Activated T-helper 2 cell treated with anti-CD3 and anti-CD28 coated beads, Interferon-gamma antibody, Interleukin-2, Interleukin-4, amounts not matched to agents 10 μg/mL and 5 μg/mL and 100 μg/mL, durations not matched to agents 14 hours and 24 hours and 36 hours (primary cell): ENCODE measurements at places on chromosomes 11 and 22.

- no peak for DNase-seq
Measured at GRCh38 chr11:86183694-86184093, 60.9 kb upstream of the EED start.

DNA sequence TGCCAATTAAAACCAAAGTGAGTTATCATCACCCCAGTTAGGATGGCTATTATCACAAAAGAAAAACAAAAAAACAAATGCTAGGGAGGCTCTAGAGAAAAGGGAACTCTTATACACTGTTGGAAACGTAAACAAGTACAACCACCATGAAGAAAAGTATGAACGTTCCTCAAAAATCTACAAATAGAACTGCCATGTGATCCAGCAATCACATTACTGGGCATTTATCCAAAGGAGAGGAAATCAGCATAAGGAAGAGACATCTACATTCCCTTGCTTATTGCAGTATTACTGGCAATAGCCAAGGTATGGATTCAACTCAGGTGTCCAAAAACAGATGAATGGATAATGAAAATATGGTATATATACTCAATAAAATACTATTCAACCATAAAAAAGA, 1145.1 kb downstream of the LRRC4C start:
- no peak for DNase-seq

DNA sequence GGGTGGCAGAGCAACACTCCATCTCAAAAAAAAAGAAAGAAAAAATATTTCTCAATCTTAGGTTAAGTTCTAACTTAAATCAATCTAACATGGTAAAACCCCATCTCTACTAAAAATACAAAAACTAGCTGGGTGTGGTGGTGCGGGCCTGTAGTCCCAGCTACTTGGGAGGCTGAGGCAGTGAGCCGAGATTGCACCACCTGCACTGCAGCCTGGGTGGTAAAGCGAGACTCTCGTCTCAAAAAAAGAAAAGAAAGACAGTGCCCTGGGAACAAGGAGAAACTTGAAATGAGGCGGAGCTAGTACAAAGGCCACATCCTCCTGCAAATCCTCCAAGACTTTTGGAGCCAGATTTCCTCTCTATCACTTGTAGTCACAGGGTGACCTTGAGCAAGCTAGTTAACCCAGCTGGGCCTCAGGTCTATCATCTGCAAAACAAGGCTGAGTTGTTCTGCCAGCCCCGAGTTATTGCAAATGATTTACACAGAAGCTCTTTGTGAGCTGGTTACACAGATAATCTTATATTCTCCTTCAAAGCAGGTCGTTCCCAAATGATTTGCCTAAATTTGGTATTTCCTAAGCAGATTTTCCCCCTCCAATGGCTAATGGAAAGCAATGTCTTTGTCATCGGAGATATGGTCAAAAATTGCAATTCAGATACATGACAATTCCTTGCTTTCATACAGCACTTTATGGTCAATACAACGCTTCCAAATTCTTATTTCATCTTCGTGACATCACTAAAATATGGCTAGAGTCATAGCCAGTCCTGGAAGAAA, 1.9 kb downstream of the ANKRD54 start:
- DNase-seq: no peak

GRCh38 chr11:46505741-46506482, 87.9 kb downstream of the AMBRA1 start:
- DNase-seq: no peak

GRCh38 chr11:129505266-129505665, 129.6 kb downstream of the BARX2 start:
- no peak for DNase-seq

GRCh38 chr11:119757378-119757777, 28.4 kb upstream of the NECTIN1 start:
- no peak for DNase-seq

DNA sequence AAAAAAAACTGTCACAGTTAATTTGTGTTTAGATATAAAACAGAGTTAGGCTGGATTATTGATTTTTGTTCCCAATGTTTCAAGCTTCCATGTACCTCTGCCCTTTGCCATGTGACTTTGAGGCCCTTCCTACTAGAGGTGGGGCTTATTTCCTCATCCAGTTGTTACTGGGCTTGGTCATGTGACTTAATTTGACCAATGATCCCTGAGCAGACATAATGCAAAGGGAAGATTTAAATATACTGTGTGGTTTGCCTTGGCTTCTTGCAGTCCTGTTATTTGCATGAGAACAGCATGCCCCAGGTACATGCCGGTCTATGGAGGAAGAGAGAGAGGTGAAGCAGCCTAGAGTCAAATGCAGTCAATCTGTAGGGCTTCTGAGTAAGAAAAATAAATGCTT, 347.0 kb downstream of the MIAT start:
- DNase-seq: no peak

DNA sequence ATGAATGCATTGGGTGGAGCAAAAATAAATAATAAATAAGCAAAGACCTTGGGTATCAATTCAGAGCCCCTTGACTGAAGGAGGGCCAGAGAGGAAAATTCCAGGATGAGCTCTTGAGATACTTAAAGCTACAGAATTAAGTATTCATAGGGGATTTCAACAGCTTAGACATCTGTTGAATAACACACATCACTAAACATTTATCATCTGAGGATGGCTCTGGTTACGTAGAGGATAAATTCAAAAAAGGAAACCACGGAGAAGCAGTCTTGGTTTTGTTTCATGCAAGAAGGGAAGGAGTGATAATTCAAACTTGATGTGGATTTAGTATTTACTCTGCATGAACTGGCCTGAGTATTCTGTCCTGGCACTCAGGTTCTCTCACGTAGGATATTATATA, 29.8 kb downstream of the ARHGAP42 start:
- no peak for DNase-seq

- no peak for DNase-seq
Measured at GRCh38 chr11:113271551-113272245, 42.7 kb upstream of the TTC12 start.

GRCh38 chr11:114243461-114244372, 52.5 kb upstream of the NNMT start:
- no peak for DNase-seq

- DNase-seq: no peak
Measured at GRCh38 chr11:117997823-117998579, 11.8 kb downstream of the IL10RA start.

DNA sequence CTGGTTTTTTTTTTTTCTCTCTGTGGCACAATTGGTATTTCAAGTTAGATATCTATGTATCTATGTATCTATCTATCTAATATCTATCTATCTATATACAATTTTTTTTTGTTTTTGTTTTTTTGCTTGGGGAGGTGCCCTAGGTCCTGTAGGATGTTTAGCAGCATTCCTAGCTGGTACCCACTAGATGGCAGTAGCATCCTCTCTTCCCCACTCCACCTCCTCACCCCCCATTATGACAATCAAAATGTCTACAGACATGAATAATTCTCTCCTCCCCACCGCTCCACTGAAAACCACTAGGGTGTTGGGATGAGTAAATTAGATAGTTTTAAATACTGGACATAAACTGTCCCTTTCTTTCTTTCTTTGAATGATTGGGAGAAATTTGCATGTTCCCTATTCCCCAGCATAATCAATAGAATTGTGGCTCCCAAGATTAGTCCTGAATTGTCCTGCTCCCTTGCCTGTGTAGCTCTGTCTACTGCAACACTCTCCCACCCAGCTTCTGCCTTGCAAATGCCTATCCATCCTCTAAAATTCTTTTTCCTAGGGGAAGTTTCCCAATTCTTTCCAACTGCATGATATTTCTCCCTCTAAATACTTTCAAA, 1152.4 kb downstream of the LRRC4C start:
- DNase-seq: no peak

DNA sequence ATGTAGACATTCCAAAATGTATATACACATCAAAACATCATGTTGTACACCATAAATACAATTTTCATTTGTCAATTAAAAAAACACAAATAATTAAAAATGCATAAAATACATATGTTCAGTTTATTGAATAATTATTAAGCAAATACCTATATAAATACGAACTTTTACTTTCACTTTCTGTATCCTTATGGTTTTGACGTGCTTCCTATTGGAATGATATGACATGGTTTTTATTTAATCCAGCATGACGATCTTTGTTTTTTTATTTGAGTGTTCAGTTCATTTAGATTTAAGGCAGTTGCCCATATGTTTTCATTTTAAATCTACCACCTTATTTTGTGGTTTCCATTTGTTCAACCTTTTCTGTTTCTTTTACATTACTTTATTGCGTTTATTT, 198.3 kb upstream of the PLET1 start:
- DNase-seq: no peak

GRCh38 chr11:59008947-59009346, 69.7 kb downstream of the GLYATL1 start:
- DNase-seq: no peak

- DNase-seq: no peak
Measured at GRCh38 chr11:21969841-21970240, 223.0 kb upstream of the ANO5 start.

DNA sequence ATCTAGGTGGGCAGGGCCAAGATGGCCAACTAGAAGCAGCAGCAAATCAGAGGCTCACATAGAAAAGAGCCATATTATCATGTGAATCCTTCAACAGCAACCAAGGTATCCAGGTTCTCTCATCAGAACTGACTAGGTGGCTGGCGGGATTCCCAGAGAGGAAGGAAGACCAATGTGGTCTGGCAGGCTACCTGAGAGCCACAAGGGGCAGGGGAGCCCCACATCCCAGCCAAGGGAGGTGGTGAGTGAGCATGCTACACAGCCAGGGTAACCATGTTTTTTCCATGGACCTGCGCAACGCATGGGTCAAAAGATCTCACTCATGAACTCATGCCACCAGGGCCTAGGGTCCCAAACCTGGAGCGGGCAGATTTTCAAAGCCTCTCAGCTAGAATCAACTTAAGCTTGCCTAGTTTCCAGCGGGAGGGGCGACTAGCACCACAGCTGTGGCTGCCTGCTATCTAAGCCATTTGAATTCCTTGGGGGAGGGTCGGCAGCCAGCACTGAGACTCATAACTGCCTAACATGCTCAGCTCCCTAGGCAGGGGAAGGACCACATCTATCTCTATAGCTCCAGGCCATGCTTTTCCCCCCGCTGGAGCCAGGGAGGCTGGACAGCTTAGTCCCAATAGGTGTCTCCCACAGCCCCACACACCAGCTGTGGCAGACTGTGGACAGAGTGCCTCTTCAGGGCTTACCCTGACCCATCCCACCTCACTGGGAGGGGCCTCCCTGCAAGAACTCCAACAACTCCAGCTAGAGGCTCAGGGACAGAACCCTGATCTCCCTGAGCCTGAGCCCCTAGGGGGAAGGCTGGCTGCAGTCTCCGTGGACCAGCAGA, 28.7 kb upstream of the CASP12 start:
- DNase-seq: no peak

- DNase-seq: no peak
Measured at GRCh38 chr11:122721964-122722266, 66.4 kb downstream of the UBASH3B start.

- DNase-seq: no peak
Measured at GRCh38 chr11:26332572-26332915, 614 bp downstream of the ANO3 start.

DNA sequence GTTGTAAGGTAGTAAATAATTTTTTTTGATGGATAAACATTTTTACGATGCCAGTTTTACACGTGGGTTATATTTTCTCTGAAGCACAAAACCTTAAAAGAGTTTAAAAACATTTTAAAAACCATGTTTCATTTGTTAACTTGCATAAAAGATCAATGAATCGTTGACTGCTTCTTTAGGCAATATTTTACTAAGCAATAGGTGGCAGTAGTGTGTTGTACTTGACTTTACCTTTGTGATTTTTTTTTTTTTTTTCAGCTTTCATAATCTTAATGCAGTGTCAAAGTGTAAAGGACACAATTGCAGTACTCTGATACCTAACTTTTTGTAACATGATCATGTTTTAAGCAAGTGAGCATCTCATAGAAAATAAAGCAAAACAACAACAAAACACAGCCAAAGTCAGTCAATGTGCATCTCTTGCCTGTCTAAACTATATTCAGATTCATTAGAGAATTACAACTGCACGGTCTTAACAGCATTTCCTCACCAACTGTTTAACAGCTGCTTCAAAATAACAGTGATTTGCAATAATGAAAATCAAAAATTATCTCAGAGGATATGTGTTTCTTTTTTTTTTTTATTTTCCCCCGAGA, 27.7 kb downstream of the DNAJC24 start:
- no peak for DNase-seq

GRCh38 chr11:33366918-33367317, 109.7 kb downstream of the HIPK3 start:
- DNase-seq: no peak

DNA sequence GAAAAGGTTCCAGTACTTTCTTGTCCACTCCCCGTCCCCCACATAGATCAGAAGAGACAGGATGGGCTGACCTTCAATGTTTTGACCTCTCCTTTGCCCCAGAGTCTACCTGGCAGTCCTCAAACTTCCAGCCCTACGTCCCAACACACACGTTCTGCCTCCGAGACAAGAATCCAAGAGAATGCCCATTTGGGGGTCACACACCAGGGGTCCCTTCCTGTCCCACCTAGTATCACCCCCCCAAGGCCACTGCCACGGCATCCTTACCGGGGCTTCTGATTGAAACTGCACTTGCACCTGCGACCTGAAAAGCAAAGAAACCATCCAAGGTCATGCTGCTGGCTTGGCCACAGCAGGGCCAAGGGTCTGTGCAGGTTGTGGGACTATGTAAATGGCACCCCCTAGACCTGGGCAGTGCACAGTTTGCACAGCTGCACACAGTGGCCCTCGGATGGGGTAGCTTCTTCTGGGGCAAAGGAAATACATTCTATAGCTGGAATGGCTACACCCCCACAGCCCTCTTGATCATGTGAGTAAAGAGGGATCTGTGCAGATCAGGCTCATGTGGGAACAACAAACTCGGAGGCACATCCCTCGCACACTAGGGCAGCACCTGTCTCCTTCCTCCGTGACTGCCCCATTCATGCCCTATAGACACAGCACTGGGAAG, 16.5 kb upstream of the FXYD2 start:
- no peak for DNase-seq

GRCh38 chr11:21646351-21646750, 546.5 kb upstream of the ANO5 start:
- no peak for DNase-seq

GRCh38 chr11:45930031-45930794, 7.8 kb downstream of the LARGE2 start:
- DNase-seq: peak; percentile 22

DNA sequence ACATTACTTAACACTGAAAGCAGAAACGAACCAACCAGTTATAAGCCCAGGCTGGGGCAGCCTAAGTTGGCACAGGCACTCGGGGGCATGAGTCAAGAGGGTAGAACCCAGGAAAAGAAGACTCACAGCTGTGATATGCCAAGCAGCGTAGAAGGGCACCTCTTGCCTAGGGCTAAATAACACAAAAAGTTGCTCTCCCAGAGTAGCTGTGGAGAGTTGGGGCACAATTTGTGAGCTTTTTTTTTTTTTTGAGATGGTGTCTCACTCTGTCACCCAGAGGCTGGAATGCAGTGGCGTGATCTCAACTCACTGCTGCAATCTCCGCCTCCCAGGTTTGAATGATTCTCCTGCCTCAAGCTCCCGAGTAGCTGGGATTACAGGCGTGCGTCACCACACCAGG, 8.8 kb downstream of the CLMP start:
- DNase-seq: no peak
